ENCODE measurements at places on chromosomes 16 and 17. TPM values are rescaled to one million over a fixed set of nuclear protein-coding genes. Genes with fewer than 3 reads are reported as not detected.

- DNase-seq: no peak
These were observed 646 bp downstream of the HIC1 start for GRCh38 chr17:2055292-2056205.

GRCh38 chr17:46886310-46886663, 34.9 kb downstream of the WNT9B start:
- DNase-seq: no peak

GRCh38 chr17:75540923-75541503, 15.5 kb downstream of the LLGL2 start:
- DNase-seq: no peak

DNA sequence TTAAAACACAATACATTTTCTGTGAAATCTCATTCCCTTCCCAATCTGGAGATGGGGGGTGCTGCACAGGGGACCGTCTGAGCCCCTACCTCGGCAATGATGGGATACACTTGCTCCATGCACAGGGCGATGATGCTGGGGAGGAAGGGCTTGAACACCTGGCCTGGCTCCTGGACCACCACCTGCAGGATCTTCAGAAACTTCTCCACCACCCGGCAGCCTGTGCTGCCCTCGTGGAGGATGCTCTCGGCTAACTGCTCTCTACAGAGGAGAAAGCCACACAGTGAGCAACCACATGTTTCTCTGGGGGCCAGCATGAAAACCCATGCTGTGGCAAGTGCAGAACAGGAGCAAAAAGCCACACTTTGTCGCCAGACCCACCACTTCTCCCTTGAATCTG, 42.4 kb upstream of the GSG1L start:
- no peak for DNase-seq

GRCh38 chr17:725084-725483, 7.3 kb upstream of the TLCD3A start:
- no peak for DNase-seq

- peak; percentile 55 for DNase-seq
These were observed 6.3 kb downstream of the ESRP2 start for GRCh38 chr16:68229431-68230175.

GDPD3 gene
- 2.1 TPM for total RNA-seq

KRT12 gene
- not detected for total RNA-seq

CDRT15L2 gene
- total RNA-seq: not detected

CD7 gene
- not detected for total RNA-seq

DNA sequence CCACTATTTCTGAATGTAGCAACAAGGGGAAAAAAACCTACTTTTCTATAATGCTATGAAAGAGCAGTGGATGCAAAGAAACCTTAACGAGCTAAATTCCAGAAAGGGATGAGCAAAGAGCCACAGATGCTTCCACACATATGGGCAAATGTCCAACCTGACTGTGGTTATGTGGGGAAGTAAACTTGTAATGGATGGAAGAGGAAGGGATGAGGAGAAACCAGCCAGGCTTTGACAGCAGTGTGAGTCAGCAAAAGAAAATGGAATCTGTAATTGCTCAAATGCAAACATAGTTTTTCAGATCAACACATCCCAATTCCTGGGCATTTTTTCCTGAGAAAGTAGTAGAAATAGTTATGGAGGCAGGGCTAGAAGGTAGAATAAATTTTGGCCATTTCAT, 204.8 kb upstream of the CPHXL start:
- peak; percentile 92 for DNase-seq

MT1M gene
- total RNA-seq: not detected

DNA sequence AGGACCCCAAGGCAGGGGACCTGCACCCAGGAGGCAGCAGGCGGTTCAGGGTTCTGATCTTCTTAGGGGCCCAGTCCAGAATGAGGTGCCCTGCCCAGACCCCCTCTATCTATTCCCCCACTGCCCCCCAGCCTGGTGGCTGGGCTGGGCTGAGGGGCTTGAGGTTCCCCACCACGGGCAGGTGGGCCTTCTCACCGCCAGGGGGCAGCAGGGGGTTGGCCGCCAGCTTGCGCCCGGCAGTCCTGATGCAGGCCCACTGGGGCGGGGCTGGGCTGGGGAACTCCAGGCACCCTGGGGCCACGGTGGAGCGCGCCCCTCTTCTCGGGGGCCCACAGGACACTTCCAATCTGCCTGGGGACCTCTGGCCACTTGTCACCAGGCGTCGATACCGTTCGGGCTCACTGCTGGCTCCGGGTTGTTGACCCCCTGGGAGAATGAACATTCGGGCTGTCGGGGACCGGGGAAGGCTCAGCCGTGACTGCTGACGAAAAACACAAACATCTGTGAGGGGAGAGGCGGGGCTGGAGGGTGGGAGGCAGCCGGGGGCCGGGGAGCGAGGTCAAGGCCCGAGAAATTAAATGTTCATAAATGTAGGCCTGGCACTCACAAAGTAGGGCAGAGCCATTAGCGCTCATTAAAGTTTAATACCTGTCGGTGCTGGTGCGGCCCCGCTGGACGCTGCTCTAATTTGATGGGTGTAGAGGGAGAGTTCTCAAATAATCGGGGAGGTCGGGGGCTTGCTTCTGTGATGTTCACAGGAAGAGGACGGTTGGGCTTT, 219.3 kb upstream of the GSE1 start:
- DNase-seq: no peak

- DNase-seq: no peak
These were observed 9.4 kb upstream of the ARHGAP23 start for GRCh38 chr17:38418693-38419507.

GRCh38 chr17:81868674-81869220, 2.4 kb downstream of the ARHGDIA start:
- peak; percentile 71 for DNase-seq

RAB40B gene
- total RNA-seq: 5.8 TPM

DNA sequence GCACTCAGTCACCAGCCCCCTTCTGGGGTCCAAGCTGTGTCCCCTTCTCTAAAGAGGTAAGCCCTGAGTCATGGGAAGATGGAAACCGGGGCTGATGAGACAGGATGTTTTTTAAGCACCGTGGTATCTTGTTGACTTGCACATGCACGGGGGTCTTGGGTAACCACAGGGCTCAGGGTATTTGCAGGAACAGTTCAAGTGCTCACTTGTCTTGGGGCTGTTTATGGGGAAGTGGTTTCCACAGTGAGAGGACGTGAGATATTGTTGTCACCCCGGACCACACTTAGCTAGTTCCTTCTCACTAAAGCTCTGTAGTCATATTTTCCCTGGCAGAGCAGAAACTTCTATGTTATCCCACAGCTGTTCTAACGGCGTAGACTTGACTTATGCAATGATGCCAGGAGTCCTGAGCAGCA, 7.7 kb downstream of the CCL3L1 start:
- no peak for DNase-seq

DNA sequence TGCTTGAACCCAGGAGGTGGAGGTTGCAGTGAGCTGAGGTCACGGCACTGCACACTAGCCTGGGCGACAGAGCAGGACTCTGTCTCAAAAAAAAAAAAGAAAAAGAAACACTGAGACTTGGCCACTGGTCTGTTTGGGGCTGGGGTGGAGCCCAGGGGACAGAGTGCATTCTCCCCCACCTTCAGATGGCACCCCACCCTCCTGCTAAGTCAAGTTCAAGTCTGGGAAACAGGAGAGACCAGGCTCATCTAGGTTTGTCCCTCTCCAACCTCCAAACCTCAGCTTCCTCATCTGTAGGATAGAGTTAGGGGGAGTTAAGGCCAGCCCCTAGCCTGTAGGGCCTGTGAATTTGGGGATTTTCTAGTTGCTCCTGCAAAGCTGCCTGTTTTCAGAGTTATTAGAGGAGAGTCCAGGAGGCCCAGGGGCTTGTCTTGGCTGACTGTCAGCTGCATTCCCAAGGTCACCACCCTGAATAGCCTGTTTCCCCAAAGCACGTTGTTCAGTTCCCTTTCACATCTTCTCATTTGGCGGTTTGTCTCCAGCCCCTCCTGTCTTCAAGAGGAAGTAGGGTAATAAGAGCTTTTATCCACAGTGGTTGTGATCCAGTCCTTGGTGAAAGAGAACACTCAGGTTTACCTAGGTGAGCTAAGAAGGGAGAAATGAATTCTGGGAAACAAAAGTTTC, 2.2 kb downstream of the MT3 start:
- DNase-seq: no peak

NPW gene
- 0.30 TPM for total RNA-seq

DNA sequence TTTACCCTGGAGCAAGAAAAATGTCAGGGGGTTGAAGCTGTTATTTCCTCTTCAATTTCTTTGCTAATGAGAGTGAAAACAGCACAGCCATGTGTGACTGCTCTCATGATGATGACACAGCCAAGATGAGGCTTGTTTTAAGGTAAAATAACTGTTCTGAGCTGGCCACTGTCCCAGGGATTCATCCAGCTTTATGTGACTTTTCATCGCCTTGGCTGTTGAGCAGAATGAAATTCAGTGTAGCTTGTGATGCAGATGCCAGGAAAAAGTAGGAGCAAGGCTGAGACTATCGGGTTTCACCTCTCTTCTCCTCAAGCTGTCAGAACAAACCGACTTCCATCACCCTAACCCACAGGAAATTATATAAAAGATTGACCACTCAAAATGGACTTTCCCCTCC, 361.8 kb upstream of the CDH5 start:
- no peak for DNase-seq

Measured in HT1080 (cell line).